Left renal pelvis (tissue), 4 donors: ENCODE measurements at places on chromosomes 7 and 10.

DNA sequence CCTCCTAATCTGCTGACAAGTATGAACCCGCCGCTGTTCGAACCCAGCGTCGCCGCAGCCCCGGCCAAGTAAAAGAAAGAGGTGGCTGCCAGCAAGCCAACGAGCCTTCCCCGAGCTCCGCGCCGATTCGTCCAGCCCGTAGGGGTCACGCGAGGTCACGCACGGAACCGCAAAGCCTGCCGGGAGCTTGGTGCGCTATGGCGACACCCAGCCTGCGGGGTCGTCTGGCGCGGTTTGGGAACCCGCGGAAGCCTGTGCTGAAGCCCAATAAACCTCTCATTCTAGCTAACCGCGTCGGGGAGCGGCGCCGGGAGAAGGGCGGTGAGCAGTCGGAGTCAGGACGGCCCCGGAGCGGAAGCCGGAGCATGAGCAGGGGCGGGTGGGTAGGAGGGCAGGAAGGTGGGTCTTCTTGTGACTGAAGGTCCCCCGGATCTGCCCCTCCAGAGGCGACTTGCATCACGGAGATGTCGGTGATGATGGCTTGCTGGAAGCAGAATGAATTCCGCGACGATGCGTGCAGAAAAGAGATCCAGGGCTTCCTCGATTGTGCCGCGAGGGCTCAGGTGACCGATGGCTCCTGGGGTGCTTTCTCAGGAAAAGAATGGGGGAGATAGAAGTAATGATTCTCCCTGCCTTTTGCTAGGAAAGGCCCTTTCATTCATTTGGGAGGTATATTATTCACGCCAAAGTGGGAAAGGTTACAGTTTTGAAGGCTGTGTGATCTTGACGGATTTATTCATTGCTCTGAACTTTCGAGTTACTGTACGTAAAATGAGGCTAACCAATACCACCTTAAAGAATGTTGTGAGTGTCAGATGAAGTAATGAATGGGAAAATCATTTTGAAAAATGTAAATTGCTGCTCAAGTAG lies at the start of gene CHCHD1:
Gene CHCHD1, plus strand, starts transcription at position 170 of the 870 bp plus-strand sequence. Its CDS starts 28 bp downstream, at position 198.
- DNase-seq = peak; percentile 77

- DNase-seq = no peak
Observed at GRCh38 chr10:10796061-10796773, 221.5 kb upstream of the CELF2 start.

DNA sequence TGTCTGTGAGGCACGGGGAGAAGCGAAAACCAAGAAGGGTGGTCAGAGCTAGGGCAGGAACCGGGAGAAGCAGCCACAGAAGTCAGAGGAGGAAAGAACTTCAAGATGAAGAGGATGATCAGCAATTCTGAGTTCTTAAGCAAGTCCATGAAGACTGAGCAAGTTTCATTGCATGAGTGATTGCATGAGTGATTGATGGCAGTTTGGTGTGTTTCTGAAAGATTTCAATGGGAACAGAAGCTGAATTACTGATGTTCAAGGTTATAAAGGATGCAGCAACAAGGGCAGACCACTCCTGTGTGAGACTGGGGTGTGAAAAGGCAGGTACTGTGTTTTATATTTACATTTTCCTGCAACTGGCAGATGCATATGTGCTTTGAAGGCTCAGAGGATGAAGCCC lies 35.4 kb downstream of the CCNY start:
- DNase-seq = no peak

- DNase-seq = no peak
Observed at GRCh38 chr7:120583899-120584586, 273.9 kb downstream of the TSPAN12 start.

- no peak for DNase-seq
Observed at GRCh38 chr7:27116962-27117886, 13.3 kb downstream of the HOXA4 start.

DNA sequence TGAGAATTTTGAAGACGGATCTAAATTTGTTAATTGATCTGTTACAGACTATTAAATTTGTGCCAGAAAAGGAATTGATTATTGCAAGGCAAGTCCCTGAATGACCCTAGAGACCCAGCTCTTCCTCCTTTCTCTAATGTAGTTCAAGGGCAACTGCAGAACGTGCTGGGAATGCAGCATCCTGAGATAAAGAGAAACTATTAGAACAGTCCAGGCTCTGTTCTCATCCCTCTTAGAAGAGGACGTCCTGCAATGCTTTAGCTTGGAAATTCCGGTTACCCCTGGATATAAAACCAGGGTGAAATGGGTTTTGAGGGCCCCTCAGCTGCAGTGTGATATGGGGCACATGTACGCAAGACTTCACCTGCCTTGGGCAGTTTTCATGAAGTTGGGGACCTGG lies 67.3 kb downstream of the PTN start:
- no peak for DNase-seq

DNA sequence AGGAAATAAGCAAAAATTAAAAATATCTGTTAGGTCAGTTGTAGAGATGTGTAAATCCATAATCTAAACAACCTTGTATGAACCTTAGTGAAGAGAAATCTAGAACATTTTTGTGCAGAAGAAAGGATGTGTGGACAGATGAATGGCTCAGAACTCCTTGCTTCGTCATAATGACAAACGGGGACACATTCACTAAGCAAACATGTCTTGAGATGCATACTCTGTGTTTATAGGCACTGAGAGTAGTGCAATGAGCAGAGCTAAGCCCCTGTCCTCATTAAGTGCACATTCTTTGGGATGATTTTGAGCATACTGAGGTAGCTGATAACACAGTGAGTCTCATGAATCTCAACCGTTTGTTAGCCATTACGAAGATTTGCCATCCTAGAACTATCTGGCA lies 360.6 kb upstream of the ANKRD30A start:
- no peak for DNase-seq

DNA sequence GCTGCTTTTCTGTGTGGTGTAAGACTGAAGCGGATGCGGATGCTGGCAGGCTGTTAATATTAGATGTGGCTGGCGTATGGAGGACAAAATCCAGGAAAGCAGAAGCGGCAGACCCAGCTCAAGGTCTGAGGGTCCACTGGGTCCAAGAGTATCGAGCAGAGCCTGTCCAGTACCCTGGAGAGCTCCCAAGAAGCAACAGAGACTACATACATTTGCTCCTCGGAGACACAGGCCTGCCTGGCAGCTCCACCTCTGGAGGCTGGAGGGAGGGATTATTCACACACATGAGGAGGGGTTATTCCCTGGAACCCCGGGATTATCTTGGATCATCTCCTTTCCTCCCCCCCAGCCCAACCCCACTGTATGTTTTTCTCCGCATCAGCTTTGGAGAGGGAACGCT lies 31.3 kb upstream of the LOXL4 start:
- no peak for DNase-seq

- no peak for DNase-seq
Observed at GRCh38 chr7:151790095-151790829, 86.7 kb downstream of the PRKAG2 start.

GRCh38 chr7:17307558-17307957 lies 9.1 kb downstream of the AHR start:
- DNase-seq = no peak
